Activated T-cell treated with anti-CD3 and anti-CD28 coated beads, Interleukin-2, amount 50 U/mL, for 4 hours (primary cell): ENCODE measurements at places on chromosomes 2 and 18. TPM values are rescaled to one million over a fixed set of nuclear protein-coding genes. Genes with fewer than 3 reads are reported as not detected.

The VWC2L gene
- not detected for total RNA-seq

- DNase-seq = no peak
Observed at GRCh38 chr2:29765721-29766120, 155.7 kb downstream of the ALK start.

DNA sequence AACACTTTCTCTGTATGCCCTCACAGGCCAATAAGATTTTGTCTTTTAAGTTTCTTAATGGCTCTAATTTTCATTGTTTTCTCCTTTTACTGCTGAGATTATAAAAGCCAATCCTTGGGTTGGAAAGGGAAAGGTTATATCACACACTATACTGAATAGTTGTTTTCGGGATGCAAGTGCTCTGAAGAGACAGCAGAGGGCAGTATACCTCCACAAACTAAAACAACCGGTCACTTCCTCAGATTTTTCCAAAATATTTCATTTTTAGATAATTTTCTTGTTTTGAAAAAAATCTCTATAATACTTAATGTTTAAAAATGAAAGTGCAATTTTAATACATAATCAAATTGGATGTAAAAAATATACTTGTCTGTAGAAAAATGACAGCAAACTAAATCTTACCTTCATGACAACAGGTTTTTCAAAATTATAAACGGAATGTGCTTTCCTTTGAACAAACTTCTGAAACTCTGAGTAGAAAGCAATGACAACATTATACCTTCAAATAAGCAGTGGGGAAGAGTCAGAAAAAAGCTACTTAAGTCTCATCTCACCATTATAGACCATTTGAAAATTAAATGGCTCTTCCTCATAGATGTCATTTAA, 82.7 kb downstream of the ORC4 start:
- DNase-seq = no peak

The RTP5 gene
- total RNA-seq = 0.13 TPM

The TGFA gene
- 0.53 TPM for total RNA-seq

The IGFBP2 gene
- 1.9 TPM for total RNA-seq

DNA sequence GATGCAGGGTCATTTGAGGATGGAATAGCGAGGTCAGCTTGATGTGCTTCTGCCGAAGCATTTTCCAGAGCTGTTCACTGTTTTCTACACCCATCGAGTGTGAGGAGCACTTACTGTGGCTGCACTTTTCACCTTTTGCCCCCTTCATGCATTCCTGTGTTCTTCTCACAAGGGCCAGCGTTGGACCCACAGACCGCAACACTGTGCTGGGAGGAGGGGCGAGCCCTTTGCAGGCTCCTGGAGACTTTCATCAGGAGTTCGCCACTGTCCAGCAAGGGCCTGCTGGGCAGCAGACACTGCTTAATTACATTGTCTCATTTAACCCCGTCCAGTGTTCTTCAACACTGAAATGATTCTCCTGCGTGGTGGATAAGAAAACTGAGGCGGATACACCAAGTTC, 29.9 kb downstream of the CYP26B1 start:
- no peak for DNase-seq

- no peak for DNase-seq
Observed at GRCh38 chr2:231370749-231371429, 24.6 kb upstream of the B3GNT7 start.

DNA sequence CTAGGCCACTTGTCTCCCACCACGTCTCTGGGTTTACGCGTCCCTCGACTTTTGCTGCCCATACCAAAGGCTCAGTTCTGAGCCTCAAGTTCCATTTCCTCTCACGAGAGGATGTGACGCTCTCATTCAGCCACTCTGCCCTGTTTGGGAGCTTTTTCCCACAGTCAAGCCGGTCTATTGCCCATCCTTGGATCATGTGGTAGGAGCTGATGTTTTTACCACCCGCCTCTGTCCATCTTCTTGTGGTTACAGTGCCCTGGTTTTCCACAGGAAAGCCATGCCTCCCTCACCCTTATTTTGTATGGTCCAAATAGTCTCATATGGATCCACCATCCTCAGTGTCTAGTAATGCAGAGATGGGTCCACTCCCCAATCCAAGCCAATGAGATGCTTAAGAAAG, 20.4 kb downstream of the FBXO36 start:
- no peak for DNase-seq

The GRP gene
- not detected for total RNA-seq

The FSHR gene
- not detected for total RNA-seq

The BOLL gene
- not detected for total RNA-seq

GRCh38 chr2:128644156-128644555, 325.5 kb upstream of the HS6ST1 start:
- no peak for DNase-seq

GRCh38 chr2:27756544-27757498, 14.7 kb upstream of the MRPL33 start:
- DNase-seq = no peak

DNA sequence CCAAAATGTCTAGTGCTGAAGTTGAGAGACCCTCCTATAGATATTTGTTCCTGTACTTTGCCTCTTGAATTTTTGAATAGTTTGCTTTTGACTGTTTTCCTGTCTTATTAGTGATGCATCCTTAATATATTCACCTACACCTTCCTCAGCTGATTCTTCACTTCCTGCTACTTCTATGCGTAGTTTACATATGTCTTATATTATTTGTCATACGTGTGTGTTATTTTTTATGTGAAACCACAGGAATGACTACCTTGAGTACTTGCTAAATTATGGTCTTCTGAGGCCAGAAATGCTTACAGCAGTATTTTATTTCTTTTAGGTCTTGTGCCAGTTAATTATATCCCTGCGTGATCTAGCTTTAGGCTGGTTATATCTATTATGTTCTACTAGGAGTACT, 9.9 kb downstream of the UBE2E3 start:
- no peak for DNase-seq

The RBMS1 gene
- 56.3 TPM for total RNA-seq

- DNase-seq = peak; percentile 12
Observed at GRCh38 chr18:76620321-76621170, 125.5 kb upstream of the ZNF516 start.

DNA sequence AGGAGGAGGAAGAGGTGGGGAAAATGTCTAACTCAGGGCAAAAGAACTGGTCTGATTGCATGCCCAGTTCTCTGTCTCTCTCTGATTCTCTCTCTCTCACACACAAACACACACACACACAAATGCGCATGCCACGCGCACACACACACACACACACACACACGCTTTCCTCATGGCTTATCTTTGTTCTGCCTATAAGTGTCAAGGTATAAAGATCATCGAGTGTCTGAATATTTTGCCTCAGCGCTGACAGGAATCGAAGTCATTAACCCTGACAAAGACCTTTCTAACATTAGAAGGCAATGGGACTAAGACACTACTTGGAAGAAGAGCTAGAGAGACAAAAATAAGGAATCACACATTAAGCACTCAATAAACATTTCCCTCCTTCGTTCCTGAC, 497.1 kb upstream of the KLHL29 start:
- DNase-seq = no peak

DNA sequence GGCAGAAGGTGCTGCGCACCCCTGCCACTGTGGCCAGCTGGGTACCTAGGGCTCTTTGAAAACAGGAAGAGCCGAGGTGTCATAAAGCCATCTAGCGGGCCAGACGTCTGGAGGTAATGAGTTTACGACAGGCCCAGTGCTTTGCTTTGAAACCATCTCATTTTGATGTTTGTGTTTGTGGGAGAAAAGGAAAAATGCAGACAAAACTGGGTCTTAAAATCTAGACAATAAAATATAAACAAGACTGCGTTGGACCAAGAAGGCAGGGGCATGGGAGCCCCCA, 3.2 kb downstream of the HOXD9 start:
- no peak for DNase-seq

DNA sequence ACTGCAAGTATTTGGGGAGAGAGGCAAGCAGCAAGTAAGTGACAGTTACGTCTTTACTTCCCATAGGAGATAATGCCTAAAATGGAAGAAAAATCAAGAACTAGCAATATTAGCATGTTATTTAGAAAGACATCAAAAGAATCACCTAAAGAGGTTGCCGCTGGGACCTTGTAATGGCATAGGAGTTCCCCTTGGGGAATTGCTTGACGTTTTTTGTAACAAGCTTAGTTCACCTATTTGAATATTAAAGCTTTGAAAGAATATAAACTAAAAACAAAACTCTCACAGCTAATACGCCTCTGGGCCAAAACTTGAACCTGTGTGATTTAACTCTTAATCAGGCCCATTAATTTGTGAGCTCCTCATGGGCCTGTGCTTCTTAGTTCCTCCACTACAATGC, 89.0 kb downstream of the AAK1 start:
- no peak for DNase-seq

GRCh38 chr18:48979944-48980890, 29.5 kb upstream of the SMAD7 start:
- DNase-seq = no peak

The DYSF gene
- total RNA-seq = 0.25 TPM

- DNase-seq = no peak
Observed at GRCh38 chr18:50839996-50840395, 20.2 kb upstream of the MRO start.

DNA sequence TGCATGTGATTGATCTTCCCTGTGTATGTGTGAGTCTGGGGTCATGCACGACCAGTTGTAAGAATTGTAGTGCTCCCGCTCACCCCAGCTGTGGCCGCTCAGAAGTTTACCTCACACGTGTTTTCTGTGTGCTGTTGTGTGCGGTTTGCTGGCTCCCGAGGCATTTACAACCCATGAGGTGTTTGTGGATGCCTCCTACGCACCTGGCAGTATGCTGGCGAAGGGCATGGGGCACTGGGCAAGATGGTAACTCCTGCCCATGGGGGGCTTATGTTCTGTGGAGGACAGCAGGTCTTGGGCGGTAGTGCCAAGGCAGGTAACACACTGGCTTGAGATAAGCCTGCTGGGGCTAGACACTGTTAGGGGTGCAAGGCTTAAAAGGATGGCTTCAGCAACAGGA, 102.6 kb upstream of the HS6ST1 start:
- DNase-seq = no peak
